Lung microvascular endothelial cell (primary cell): ENCODE measurements at places on chromosomes 2 and 18.
A peak's percentile ranks its signal among the peaks of the same experiment; 100 is the strongest.

- DNase-seq: no peak
Observed at GRCh38 chr2:8956774-8957173, 46.7 kb downstream of the MBOAT2 start.

GRCh38 chr2:16617282-16618266, 48.1 kb downstream of the CYRIA start:
- peak; percentile 65 for DNase-seq

DNA sequence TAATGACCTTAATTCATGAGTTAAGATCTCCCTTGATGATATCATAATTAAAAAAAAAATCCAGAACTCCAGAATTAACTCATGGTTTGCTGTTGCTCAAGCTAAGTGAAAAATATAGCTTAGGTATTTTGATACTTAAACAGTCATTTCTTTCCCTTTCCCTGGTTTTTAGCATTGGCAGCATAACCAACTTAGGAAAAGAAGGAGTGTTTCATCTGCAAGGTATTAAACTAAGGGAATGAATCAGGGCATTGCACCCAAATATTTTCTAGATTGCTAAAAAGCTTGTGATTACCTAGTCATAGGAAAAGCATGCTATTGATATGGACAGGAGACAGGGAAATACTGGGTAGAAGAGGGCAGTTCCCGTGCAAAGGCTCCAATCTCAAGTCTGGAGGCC, 207.2 kb downstream of the LRP1B start:
- DNase-seq: no peak

DNA sequence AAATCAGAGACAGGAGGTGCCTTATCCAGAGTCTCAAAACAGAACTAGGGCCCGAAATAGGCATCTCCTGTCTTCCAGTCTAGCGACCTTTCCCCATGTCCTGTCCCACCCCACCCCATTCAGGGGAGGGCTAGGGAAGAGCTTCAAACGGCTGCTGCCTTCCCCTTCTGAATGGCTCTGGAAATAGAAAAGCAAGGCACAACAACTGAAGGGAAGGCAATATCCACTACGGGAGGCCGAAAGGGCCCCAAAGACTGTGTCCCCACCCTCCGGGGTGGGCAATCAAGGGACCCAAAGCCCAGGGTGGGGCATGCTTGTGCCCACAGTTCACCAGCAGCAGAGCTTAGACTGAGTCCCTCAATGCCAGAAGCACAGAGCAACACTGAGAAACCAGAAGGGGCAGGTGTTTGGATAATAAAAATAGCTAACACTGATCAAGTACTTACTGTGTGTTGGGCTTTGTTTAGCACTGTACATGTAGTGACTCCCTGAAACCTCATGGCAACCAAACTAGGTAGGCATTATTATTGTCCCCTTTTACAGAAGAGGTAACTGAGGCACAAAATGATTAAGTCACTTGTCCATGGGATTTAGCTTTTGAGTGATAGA, 38.5 kb downstream of the CYRIA start:
- DNase-seq: no peak

DNA sequence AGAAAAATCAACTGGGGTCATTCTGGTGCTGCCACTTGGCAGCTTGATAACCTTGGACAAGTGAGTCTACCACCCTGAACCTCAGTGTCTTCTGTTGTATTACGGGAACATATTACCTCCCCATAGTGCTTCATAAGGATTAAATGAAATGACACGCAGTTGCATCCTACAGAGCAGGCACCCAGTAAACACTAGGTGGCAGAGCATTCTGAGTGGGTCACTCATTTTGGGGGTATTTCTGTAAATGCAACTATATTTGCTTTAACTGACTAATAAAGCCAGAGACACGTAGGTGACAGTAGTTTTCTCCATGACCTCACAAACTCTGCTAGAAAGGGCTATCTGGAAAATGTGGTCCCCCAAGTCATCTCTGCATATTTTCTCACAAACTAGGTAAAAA, 4.7 kb downstream of the CD226 start:
- peak; percentile 11 for DNase-seq

DNA sequence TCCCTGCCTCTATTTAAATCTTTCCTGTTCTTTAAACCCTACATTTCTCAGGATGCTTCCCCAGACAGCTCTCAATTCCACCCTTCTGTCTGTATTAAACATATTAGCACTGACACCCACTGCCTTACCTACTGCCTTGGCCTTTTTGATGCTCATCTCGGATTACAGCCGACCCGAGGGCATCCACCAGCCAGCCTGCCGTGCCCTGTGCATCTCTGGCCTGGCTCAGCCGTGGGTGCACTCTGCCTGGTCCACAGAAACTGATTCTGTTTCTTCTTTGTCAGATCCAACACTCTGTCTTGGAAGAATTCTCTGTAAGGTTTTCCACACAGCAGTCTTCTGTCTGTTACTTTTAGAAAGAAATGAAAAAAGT, 27.2 kb downstream of the TANC1 start:
- DNase-seq: no peak

DNA sequence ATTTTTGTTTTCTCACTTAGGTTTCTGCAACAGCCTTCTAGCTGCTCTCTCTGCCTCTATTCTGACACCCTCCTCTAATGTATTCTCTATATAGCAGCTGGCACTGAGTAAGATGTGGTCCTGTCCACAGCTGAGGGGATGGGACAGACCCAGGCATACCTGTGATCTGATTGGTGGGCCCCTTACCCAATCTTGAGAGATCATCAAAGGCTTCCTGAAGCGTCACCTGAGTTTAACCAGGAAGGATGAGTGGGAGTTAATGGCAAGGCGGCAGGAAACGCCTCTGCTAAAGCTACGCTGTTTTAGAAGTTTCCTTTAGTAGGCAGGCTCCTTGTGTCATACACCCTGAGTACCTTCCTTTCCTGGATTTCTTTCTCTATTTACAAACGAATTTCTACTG, 5.7 kb upstream of the TET3 start:
- no peak for DNase-seq

- peak; percentile 77 for DNase-seq
Observed at GRCh38 chr2:237283131-237283928, 130.6 kb downstream of the COL6A3 start.

DNA sequence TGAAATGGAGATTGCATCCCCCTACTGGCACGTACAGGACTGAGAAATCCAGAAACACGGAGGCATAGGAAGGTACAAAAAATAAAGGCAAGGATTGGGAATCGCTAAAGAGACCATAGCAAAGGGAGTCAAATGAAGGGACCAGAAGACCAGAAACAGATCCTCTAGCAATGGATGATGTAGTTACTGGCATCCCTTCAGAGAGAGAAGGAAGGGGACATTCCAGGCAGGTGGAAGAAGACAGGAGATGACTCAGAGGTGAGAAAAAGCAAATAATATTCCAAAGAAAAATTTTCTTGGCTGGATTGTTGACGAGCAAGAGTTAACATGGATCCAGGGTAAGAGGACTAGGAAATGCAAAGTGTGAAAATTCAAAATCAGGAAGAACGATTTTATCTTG, 78.4 kb upstream of the FZD7 start:
- DNase-seq: no peak

DNA sequence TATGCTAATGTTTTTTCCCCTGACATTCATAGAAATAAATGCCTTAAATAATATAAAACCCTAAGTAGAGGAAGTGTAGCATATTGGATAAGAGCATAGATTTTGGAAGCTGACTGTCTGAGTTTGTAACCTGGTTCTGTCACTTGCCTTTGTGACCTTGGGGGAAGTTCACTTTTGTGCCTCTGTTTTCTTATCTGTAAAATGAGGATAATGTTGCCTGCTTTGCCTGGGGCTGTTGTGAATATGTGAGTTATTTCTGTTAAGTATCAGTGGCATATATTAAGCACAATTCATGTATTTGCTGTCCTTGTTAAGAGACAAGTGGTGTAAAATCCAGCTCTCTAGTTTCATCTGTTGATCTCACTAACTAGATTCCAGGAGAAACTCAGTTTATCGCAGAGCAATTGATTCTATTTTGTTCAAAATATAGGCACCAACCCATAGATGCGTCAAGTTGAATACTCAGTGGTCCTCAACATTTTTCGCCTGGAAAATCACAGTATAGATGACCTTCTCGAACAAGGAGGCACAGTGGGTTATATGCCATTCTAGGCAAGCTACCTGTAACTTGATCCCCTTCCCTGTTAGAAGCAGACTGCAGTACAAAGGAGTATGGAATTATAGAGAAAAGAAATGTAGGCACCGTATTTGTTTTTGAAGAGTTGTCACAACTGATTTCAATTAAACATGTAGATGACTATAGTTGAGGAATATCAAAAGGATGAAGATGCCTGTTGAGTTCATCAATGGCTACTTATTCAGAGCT, 67.0 kb downstream of the SOCS6 start:
- DNase-seq: no peak
